Fibroblast of lung (primary cell): ENCODE measurements at places on chromosomes 4 and X.

DNA sequence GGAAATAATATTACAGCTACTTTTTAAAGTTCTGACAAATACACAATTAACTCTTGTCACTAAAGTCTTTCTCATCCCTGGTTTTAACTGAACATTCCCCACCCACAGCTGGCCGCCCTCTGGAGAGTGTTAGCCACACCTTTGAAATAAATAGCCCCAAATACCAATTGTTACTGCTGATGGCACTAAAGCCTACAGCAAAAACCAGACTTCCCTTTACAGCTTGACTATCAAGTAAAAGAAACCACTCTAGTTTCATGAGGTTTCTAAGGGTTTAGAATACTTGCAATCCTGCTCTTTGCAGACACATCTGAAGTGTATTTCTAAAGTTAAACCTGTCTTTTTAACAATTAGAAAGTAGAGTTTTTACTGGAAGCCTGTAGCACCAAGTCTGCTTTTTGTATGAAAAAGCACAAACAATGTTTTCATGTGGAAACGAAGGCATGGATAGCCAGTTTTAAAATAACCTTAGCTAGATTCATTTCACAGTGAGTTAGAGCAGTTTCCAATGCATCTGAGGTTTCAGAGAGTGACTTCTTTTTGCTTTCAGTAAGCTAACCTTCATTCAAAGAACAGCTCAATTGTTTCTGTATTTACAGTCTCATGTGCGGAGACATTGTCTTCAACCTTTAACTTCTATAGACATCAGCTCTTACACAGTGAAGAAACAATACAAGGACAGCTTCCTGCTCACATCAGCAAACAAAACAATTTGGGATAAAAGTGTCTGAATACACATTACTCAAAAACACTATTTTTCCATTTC lies 164.8 kb upstream of the VEGFC start:
- no peak for DNase-seq

DNA sequence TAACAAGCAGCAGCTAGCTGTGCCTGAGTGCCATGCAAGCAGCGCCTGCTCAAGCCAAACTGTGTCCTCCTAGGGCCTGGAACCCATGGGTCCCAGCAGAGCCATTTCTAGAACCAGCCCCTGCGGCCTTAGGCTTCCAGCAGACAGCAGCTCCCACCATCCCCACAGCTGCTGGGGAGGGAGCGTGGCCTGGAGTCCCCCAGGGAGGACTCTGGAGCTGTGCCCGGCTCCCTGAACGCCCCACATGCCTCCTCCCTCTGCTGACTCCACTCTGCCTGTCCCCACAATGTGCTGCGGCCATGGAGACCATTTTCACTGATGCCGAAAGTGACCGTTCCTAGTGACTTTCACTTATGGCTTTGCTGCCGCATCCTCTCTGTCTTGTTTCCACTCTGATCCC lies 45.9 kb downstream of the GAK start:
- DNase-seq = no peak

GRCh38 chr4:165516281-165516833 lies 137.5 kb downstream of the CPE start:
- no peak for DNase-seq

DNA sequence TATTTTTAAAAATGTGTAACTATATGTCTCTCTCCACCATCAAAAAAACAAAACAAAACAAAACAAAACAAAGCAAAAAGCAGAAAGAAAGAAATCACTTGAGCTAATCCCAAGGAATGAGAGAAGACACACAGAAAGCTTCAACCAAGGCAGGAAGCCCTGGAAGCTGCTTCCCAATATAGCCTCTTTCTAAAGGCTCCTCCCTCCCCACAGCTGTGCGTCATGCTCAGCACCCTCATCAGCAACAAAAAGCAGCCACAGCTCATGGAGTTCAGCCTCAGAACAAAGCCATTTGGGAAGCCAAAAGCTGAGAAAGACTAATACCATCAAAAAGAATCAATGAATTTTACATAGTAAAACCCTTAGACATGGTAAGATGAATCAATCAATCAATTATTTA lies 501.6 kb upstream of the SMIM31 start:
- peak; percentile 9 for DNase-seq

GRCh38 chr4:132955146-132955545 lies 193.9 kb upstream of the PCDH10 start:
- DNase-seq = no peak

DNA sequence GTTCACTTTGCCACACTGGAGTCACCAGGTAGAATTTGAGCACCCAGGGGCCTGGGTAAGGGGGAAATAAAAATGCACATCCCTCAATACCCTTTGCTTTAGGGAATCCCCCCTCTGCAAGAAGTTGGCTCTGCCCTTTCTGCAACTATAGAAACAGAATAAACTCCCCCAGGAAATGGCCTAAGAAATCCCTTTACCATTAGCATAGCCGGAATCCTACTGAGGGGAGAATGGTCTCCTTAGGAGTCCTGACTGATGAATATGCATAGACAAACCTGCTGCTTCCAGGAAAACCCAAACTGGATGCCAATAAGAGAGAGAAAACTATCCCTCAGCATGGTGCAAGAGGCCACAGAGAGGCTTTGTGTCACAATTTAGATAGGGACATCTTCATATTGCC lies 11.0 kb downstream of the EFHC2 start:
- DNase-seq = no peak

GRCh38 chr4:95095348-95095974 lies 337.7 kb downstream of the BMPR1B start:
- peak; percentile 66 for DNase-seq

DNA sequence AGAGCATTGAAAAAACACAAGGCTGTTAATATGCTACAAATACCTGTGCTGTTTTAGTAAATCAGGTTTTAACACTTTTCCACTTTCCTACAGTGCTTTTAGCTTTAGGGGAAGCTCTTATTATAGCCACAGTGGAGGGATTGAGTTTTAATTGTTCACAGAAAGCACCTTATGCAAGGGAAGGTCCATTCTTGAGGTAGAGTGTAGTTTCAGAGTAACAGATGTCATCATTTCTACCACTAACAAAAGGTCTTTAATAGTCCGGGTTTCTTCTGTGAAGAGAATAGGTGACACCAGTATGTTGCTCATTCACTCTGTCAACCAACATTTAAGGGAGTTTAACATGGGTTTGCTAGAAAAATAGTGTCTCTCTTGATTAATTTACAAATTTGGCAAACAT lies 104.4 kb downstream of the STIM2 start:
- DNase-seq = no peak

DNA sequence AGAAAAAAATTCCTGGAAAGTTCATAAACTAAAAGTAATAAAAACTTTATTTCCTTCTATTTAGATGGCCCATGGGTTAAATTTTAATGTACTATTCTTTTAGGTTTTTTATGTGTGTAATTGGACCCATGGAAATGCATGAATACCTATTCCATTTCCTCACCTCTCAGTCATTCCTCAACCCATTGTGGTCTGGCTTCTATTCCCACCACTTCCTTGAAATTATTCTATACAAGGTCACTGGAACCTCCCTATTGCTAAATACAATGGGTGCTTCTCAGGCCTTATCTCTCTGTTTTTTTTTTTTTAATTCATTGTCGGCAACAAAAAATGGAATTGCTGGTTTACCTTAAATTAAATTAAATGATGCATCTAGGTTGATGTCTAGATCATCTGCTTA lies 17.2 kb downstream of the SLC39A8 start:
- DNase-seq = no peak

GRCh38 chrX:11050013-11050412 lies 61.1 kb upstream of the HCCS start:
- DNase-seq = no peak

- DNase-seq = no peak
Observed at GRCh38 chr4:137180349-137180748, 351.9 kb downstream of the PCDH18 start.

DNA sequence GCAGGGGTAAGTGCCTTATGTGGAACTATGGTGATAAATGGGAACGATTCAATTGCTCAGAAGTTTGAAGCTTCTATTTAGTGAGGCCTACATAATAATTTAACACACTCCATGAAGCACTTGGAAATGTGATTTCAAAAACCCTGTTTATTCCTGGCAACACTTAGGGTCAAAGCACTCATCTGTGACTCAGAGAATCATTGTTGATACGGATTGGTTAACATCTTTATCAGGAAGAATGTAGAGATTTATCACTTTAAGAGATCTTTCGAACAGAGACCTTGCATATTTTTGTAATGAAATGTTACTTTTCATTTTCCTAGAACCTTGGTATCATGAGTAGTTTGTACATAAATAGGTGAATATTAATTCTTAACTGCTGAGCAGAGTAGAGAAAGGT lies 269.1 kb upstream of the SLIT2 start:
- peak; percentile 72 for DNase-seq

DNA sequence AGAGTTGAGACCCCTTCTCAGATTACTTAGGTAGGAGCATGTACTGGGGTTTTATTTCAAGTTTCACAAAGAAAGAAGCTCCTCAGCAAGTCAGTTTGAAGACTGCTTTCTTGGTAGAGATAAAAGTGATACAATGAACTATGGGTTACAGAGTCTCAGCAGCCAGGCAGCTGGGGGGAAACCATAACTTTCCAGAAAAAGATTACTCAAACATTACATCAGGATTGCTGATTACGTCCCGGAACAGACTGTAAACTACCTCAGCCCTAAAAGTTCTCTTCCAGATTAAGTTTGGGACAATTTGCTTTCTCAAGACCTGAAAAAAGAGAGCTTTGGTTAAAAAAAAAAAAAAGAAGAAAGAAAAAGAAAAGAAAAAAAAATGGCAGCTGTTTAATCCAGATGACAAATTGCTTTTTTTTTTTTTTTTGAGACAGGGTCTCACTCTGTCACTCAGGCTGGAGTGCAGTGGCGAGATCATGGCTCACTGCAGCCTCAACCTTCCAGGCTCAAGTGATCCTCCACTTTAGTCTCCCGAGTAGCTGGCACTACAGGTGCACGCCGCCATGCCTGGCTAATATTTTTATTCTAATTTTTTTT lies 16.6 kb downstream of the SAT1 start:
- peak; percentile 43 for DNase-seq

DNA sequence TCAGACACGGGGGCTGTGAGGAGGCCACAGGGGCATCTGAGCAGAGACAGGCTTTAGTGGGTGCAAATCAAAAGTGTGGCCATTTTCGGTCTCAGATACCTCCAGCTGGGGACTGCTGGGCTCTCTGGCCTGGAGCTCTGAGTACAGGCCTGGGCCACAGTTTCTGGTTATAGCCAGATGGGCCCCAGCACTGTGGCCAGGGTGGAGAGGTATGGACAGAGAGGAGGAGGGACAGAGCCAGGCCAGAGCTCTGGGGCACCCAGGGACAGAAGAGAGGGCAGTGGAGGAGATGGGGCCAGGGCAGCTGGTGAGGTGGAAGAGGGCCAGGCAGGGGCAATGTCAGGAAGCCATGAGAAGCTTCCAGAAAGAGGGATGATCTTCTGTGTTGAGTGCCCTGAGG lies 20.1 kb downstream of the CCNQ start:
- no peak for DNase-seq

GRCh38 chr4:174467107-174467506 lies 55.2 kb downstream of the HPGD start:
- peak; percentile 14 for DNase-seq

DNA sequence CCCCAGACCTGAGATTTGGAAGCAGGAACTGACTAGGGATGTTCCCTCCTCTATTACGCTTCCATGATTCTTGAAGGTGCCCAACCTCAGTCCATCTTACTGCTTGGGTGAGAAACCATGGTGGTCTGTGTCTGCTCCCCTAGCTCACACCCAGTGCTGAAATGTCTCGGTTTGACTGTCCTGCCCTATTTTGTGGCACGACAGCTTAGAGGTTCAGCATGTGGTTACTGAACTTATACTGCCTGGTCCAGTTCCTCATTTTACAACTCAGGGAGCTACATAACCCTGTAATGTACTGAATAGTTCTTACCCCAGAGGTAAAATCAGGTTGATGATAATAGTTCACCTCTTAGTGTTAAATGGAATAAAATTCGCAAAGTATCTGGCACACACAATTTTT lies 203.1 kb downstream of the RBM46 start:
- no peak for DNase-seq

DNA sequence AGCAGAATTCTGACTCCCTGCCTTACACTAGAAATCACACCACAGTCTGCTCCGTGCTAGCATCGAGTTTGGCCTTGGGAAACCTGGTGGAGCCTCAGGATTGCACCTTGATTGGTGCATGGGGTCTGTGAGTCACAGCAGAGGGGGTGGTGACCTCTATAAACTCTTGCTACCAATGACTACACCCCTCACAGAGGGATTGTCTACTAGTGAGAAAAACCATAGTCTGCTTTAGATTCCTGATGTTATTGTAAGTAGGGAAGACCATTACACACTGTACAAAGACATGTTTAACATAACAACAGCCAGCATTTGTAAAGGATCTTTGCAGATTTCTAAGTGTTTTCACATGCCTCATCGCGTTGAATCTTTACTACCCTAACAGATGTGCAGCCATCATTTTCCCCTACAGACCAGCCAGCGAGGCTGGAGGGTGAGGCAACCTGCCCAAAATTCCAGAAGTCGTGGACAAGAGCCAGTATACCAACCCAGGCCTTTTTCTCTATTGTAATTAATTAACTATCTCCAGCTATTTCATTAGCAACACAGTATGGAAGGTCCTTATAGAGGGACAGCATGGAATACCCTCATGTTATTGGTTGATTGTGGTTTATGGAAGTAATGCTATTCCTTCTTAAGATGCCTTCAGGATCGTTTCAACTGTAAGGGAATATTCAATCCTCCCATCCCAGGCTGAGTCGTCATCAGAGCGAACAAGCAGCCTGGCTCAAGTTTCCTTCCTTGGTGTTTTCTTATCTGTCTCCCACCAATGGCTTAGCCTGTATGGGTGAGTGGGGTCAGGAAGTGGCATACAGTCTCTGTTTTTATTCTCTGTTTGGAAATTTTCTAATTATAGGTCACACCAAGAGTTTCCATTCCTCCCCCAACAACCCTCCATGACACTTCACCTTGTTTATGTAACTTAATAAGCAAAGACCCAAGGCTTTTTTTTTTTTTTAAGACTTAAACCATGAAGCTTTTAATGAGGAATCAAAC lies 55.9 kb upstream of the KDR start:
- DNase-seq = peak; percentile 28

DNA sequence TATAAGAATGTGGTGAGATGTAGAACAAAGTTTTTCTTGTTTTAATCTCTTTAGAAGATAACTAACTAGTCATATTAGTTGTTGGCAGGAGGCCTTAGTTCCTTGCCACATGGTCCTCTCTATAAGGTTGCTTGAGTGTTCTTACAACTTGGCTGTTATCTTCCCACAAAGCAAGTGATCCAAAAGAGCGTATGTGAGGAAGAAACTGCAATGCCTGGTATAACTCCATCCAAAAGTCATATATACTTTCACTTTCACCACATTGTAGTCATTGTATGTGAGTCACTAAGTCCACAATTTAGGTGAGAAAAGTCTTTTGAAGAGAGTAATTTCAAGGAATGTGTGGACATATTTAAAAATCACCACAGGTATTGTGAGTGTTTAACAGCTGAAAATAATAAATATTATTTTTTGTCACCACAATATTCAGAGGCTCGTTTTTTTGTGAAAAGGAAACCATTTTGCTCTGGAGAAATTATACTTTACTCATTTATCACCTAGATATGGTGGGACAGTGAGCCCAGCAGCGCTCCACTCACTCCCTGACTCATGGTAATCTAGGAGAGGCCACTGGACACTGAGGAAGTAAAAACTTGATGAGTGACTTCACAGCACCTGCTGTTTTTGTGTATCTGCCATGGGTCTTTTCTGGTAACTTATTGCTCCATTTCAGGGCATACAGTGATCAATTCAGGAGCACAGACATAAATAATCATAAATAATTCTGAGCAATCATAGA lies 369.4 kb upstream of the NDST3 start:
- no peak for DNase-seq
